ENCODE measurements at places on chromosomes 2 and 18. TPM values are rescaled to one million over a fixed set of nuclear protein-coding genes. Genes with fewer than 3 reads are reported as not detected.
A peak's percentile ranks its signal among the peaks of the same experiment; 100 is the strongest.

GRCh38 chr2:73704285-73704684 is 32.9 kb downstream of the TPRKB start:
- no peak for DNase-seq

The CASP10 gene
- 2.8 TPM for total RNA-seq

DNA sequence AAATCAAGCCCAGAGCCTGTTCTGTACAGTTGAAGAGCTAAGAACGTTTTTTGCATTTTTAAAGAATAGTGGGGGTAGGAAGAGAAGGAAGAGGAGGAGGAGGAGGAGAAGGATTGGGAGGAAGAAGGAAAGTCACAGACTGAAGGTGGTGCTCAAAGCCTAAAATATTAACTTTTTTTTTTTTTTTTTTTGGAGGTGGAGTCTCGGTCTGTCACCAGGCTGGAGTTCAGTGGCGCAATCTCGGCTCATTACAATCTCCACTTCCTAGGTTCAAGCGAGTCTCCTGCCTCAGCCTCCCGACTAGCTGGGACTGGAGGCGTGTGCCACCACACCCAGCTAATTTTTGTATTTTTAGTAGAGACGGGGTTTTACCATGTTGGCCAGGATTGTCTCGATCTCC is 18.3 kb upstream of the KLHL29 start:
- no peak for DNase-seq

The CTAGE1 gene
- total RNA-seq = not detected

DNA sequence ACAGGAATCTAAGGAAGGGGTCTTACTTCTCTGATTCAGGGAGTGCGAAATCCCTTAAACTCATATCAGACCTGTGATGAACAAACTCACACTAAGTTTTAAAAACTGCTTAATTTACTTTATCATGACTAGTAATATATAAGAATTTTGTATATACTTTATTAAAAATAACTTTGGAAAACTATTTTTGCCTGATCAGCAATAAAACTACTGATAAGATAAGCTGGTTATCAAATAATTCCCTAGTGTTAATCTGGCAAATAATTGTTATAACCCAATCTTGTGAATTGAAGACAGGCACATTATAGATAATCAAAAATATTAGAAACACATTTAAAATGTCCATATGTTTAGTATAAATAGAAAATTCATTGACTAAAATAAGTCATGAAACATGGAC is 23.7 kb upstream of the DSC3 start:
- no peak for DNase-seq

The ST8SIA5 gene
- total RNA-seq = not detected

DNA sequence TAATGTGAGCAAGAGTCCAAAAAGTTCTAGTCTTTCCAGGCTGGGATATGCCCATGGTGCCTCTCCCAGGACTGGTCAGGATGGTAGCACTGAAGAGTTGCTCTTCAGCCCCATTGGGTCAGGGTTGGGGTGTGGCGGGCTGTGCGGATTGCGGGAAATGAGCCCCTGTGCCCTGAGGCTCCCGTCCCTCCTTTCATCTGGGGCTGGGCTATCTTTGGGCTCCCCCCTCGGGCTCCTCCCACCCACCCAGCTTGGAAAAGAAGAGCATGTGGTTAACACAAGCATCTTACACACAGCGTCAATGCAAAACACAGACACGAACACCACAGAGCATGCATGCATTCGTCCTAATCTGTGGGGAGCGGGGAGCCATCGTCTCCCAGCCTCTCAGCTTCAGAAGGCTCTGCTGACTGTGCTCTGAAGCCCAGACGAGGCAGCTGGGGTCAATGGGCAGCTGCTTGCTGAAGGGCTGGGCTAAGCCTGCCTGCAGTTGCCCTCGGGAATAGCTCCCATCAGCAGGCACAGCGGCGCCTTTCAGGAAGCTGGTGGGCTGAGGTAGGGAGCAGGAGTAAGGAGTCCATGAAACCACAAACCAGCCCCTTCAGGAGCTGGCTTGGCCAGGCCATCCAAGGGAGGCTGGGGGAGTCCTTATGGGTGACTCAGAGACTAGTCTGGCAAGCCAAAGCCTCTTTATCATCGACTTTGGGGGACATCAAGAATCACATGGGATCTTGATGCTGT is 112.9 kb downstream of the CLIP4 start:
- DNase-seq = no peak

- DNase-seq = no peak
These were observed 74.9 kb downstream of the ATP8B1 start for GRCh38 chr18:57727952-57728807.

GRCh38 chr2:62844311-62845090 is 139.0 kb downstream of the EHBP1 start:
- DNase-seq = peak; percentile 88

The PAX8 gene
- total RNA-seq = not detected

The ARHGAP25 gene
- not detected for total RNA-seq

GRCh38 chr2:105828558-105828957 is 83.8 kb downstream of the NCK2 start:
- DNase-seq = no peak

GRCh38 chr18:47050468-47050867 is 15.0 kb upstream of the ELOA2 start:
- DNase-seq = peak; percentile 59

- DNase-seq = no peak
These were observed 20.1 kb downstream of the IL1RL1 start for GRCh38 chr2:102331311-102331980.

The FZD7 gene
- total RNA-seq = 18.5 TPM

- no peak for DNase-seq
These were observed 111.1 kb upstream of the RIOK3 start for GRCh38 chr18:23341983-23342382.
